ENCODE measurements at places on chromosomes 7 and 10.

DNA sequence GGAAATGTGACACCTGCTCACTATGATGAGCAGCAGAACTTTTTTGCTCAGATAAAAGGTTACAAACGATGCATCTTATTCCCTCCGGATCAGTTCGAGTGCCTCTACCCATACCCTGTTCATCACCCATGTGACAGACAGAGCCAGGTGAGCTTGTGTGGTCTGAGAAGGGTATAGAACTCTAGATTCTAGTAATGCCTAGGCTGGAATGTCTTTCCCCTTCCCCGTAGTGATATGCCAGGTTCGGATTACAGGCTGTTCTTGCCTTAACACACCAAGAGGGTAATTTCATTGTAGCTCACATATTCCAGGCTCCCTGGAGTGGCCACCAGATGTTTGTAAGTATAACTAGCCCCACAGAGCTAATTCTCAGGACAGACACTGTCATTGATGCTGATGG is 9.2 kb downstream of the HIF1AN start:
- no peak for DNase-seq

- DNase-seq: no peak
These were observed 3.2 kb upstream of the EMX2 start for GRCh38 chr10:117539361-117539773.

GRCh38 chr10:75439811-75440210 is 8.4 kb downstream of the LRMDA start:
- no peak for DNase-seq

DNA sequence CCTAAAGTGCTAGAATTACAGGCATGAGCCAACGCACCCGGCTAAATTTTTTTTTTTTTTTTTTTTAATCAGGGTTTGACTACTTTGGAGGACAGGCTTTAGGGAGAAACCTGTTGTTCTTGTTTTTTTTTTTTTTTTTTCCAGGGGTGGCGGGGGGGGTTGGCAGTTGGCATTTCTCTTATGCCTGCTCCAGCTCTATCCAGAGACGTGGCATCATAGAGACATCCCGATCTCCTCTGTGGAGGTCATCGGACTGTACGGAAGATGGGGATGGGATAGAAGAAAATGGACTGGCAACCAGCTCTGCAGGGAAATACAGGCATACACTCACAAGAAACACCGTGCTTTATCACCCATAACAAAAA is 130.8 kb downstream of the PRPF18 start:
- no peak for DNase-seq

GRCh38 chr10:6187278-6187677 is 15.5 kb upstream of the PFKFB3 start:
- DNase-seq: no peak

GRCh38 chr10:47047127-47047504 is 135.9 kb downstream of the PTPN20 start:
- no peak for DNase-seq

DNA sequence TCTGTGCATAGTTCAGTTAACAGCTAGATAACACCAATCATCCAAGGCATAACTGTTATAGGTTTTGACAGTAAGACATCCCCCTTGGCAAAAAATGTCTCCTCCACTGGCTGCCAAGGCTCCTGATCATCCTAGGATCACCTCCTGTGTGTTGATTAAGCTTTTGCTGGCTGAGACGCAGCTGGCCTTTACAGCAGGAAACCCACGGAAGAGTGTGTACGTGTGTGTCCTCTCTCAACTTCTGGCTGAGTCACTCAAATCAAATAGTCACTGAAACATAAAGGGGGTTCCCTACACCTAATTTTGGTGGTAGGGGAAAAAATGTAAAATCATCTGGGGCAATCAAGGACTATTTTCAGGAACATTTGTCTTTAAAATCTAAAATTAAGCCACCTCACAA is 208.8 kb downstream of the CTNNA3 start:
- DNase-seq: no peak

- peak; percentile 67 for DNase-seq
These were observed 106.9 kb upstream of the GPR26 start for GRCh38 chr10:123559066-123559822.

- DNase-seq: no peak
These were observed 6.9 kb upstream of the ELFN1 start for GRCh38 chr7:1663223-1663622.

GRCh38 chr10:122462533-122463465 is 1.4 kb downstream of the HTRA1 start:
- DNase-seq: peak; percentile 9

DNA sequence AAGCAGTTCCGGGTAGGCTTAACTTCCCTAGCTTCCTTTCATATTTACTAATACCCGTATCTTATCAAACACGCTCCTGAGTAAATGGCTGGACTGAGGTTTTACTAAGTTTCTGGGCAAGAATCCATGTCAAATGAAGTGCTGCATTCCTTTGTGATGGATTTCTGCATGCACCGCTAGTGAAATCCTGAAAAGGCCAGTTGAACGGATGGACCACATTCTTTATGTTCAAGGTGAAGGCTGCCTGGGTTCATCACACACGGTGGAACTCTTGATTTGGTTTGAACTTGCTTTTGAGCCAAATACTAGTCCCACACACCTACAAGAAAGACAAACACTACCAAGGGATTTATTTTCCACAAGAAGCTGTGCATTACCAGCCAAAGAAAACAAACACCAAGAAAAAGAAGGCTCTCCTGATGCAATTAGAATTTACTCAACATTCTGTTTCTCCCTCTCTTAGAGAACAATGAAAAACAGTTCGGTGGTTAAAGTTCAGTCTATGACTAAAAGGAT is 255.0 kb upstream of the SEMA3C start:
- DNase-seq: no peak

GRCh38 chr7:101398396-101399289 is 36.0 kb downstream of the COL26A1 start:
- DNase-seq: no peak

GRCh38 chr10:102523250-102524029 is 19.7 kb downstream of the SUFU start:
- DNase-seq: no peak

DNA sequence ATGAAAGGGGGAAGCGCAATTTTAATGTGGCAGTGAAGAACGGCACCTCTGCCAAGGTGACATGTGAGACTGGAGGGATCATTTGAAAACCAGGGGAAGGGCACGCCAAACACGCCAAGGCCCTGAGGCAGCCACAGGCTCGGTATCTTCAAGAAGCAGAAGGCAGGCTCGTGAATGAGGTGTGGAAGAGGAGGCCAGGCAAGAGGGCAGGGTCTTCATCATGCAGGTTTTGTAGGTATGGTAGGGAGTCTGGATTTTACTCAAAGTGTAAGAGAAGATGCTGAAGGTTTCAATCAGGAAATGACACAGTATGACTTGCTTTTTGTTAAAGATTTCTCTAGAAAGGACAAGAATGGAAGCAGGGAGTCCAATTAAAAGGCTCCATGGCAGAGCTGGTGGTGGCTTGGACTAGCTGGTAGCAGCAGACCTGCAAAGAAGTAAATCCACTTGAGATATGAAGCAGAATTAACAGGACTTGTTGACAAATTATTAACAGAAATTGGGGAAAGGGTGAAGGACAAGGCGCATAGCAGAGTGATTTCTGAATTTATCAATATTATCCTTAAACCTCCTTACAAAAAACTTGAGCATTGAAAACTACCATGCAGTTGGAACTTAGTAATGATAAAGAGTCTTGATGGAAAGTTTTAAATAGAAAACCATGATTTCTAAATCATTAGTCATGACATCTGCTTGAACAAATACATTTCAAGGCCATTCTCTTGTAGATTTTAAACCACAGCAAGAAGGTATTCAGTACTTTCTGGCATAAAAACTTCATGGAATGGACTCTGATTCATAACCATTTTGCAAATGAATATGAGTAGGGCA is 70.4 kb downstream of the COA1 start:
- peak; percentile 43 for DNase-seq

- no peak for DNase-seq
These were observed 38.2 kb downstream of the MDH2 start for GRCh38 chr7:76086070-76086469.

DNA sequence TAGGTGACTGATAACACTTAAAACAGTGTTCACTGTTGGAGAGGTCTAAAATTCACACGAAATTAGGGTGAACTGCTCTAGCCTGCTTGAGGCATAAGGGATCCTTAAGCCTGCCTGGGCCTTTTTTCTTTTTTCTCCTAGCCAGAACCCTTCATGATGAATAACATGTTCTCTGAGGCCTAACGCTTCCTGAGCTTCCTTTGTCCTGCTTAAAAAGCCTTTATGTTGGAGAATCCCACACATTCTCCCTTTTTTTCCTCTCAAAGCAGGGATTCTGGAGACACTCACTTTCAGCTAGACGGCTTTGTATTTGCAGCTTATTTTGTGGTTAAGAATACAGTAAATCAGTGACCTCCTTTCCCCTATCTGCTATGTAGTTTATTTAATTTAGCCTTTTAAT is 354.7 kb upstream of the PHF14 start:
- no peak for DNase-seq

DNA sequence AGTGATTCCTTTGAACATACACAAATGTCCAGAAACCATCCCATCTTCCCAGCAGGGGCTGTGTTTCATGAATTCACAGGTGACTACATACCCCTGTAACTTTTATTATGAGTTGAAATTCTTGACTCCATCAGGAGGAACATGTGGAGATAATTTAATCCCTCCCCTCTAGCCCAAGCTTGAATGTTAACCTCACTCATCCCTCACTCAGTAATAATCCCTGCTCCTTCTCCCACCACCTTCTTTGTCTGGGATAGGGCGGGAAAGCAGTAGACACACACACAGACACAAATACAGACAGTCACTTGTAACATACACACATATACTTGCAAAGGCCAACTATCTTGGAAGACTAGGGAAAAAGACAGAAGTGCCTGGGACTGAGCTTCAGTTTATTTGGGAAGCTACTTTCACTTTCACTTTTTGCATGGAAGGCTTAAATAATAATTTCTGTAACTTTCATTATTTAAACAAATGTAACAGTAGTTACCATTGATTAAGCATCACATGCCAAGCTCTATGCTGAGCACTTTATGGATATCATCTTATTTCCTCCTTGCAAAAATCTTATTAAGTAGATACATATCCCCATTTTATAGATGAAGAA is 7.3 kb downstream of the AASS start:
- DNase-seq: no peak

GRCh38 chr7:22574754-22575520 is 74.9 kb upstream of the STEAP1B start:
- no peak for DNase-seq

GRCh38 chr7:11841657-11842056 is 9.7 kb upstream of the THSD7A start:
- DNase-seq: no peak

GRCh38 chr10:24552346-24553016 is 171.2 kb downstream of the ARHGAP21 start:
- no peak for DNase-seq

All from activated naive CD4-positive, alpha-beta T cell treated with Interleukin-2 at 50 U/mL for 16 hours (primary cell).